ENCODE measurements at places on chromosomes 2 and 18.
A peak's percentile ranks its signal among the peaks of the same experiment; 100 is the strongest.

GRCh38 chr2:3414133-3414860 is 34.8 kb downstream of the TRAPPC12 start:
- DNase-seq: no peak

GRCh38 chr2:113216891-113217454 is 43.2 kb downstream of the PSD4 start:
- no peak for DNase-seq

DNA sequence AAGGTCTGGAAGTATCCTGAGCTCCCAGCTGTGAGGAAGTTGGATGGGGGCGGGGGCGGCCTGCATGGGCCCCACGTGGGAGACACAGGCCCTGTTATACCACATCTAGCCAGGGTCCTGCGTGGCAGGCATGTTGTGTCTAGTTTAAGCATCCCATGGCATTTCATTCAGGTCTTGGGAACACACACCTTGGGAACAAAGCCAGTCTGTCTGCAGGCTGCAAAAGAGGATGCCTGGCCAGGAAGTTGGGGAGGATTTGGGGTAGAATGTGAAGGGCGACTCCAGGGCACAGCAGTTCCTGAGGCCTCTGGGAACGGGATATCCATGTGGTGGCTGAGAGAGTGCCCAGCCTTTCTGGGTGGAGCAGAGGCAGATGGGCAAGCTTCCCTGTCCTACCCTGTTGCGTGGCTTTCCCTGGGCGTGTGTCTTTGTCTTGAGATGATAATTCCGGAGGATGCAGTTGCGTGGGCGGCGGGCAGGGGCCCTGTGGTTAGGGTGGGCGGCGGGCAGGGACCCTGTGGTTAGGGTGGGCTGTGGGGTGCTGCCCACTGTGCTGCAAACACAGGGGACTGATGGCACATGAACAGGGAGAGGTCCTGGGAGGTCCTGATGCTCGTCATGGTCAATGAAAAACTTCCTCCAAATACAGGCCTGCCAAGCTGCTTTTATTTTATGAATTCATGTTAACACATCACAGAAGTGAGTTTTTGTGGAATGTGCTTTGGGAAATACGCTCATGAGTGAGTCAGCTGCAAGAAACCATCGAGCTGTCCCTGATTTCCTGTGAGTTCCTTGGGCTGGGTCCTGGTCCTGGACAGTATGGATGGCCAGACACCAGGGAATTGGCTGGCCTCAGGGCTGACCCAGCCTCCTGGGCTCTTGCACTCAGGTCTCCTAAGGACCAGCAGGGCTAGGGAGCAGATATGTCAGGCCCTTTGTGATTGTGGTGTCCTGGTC is 90.0 kb upstream of the HS6ST1 start:
- peak; percentile 60 for DNase-seq

DNA sequence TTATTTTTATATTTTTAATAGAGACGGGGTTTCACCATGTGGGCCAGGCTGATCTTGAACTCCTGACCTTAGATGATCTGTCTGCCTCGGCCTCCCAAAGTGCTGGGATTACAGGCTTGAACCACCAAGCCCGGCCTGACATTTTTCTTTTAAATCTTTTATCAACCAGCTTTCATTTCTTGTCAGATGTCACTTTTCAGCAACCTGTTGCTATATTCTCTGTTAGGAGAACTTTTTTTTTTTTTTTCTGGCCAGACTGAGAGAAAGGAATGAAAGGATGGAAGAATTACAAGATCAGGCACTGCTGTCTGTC is 146.3 kb downstream of the TGIF1 start:
- DNase-seq: no peak

- DNase-seq: no peak
These were observed 62.8 kb downstream of the AGFG1 start for GRCh38 chr2:227534714-227535113.

- no peak for DNase-seq
These were observed 1.5 kb downstream of the TTC32 start for GRCh38 chr2:19899985-19900930.

GRCh38 chr2:21041943-21042707 is 1.7 kb downstream of the APOB start:
- no peak for DNase-seq

DNA sequence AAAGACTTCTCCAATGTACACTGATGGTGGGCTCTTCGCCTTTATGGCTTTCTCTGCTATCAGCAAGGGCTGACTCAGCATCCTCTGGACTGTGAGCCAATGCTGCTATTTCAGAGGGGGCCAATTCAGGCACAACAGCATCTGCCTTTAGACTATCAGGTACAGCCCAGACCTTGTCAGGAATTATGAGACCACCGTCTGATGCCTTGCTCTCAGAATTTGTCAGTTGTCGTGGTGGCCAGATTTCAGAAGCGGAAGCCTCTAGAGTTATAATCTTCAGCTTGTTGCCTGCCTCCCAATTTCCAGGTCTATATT is 92.7 kb downstream of the ALPK2 start:
- no peak for DNase-seq

DNA sequence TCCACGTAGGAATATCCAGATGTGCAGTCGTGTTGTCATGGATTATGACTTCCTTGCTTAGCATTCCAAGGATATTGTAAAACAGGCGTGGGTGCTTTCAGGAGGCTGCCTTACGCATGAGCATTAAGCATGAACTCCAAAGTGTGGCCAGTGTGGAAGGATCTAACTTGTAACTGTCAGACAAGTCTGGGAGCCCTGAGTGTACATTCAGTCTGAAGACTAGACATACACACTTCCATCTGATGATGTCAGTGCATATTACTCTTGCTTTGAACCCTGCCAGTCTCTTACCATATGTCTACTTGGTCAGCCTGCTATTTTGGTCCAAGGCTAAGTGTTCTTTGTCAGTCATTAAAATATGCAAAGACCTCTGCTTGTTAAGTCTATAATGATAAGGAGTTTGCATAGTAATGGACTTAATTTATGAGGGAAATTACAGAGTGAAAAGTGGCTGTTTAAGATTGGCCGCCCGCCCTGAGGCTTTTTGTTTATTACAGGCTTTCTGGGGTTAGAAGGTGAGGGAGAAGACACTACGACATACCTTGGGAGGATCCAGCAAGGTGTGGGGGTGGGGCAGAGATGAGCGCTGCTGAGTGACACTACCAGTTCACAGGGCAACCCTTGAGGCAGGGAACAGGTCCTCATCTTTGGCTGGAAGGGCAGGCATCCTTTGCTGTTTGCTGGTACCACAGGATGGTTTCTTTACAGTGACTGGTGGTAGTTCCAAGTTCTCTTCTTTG is 48.3 kb downstream of the CABLES1 start:
- DNase-seq: peak; percentile 42

DNA sequence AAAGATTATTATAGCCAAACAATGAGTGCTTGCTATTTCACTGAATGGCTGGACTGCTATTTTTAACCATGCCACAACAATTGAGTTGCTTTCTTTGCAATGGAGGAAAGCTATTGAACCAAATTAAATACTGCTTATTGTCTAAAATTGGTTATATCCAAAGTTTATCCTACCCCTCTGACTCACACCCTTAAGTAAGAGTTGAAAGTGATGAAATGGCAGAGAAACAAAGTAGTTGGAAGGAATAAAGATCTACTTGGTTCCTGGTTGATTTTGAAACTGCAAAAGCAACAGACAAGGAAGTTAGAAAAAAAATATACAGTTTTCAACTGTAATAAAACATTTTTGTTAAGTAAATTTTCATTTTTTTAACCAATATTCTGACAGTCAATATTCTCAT is 47.5 kb downstream of the EML4 start:
- peak; percentile 42 for DNase-seq

- DNase-seq: no peak
These were observed 62.5 kb downstream of the RPIA start for GRCh38 chr2:88753833-88754584.

- DNase-seq: no peak
These were observed 131.3 kb downstream of the LPIN1 start for GRCh38 chr2:11877764-11878163.

- no peak for DNase-seq
These were observed 89.4 kb upstream of the EML6 start for GRCh38 chr2:54634021-54634420.

- no peak for DNase-seq
These were observed 78.4 kb downstream of the TNS1 start for GRCh38 chr2:217924346-217924901.

GRCh38 chr2:32862269-32863055 is 84.3 kb upstream of the LTBP1 start:
- no peak for DNase-seq

GRCh38 chr2:183605440-183605839 is 481.2 kb downstream of the NUP35 start:
- DNase-seq: no peak

DNA sequence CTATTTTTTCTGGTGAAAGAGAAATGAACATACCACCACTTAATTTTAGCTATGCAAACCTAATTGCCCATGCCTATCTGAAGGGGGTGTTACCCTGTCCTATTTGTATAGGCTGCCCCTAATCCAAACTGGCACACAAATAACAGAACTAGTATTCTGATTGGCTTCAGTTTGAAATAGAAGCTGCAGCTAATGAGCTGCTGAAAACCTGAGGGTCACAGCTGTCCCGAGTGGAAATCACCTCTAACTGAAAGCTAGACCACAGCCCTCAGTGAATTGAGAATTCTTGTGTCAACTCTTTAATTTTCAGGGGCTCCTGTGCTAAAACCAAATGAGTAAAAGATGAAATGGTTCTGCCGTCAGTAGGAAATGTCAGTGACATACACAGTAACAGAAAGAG is 28.7 kb downstream of the CCDC141 start:
- no peak for DNase-seq

DNA sequence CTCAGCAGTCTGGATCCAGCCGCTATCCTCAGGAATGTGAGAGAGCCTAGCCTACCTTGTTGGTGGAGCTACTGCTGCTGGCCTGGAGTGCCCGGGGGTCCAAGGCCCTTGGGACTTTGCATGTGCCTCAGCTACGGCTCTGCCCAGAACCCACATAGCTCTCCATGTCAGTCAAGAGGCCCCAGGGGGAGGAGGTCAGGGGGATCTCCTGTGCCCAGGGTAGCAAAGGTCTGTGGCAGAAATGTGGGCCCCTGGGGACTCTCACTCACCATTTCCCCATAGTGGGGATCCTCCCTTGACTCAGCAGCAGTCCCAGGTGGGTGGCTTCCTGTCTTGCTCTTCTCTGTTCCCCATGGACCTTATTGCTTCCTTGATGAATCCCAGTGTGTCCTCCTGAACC is 342.7 kb upstream of the CHAC2 start:
- DNase-seq: no peak

DNA sequence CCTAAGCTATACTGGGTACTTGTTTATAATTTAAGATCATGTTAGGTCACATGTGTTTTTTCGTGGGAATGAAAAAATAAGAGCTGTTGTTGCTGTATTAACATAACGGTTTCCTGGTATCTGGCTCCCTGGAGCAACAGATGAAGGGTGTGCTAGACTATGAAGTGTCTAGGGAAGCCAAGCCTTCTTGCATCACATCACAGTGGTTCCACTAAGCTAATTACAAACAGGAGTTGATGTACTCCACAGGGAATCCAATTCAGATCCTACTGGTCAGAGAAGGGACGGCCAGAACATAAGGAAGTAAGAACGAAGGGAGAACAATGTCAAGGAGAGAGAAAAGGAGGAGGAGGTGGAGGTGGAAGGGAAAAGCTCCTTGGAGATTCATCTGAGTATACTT is 193.0 kb upstream of the CYP26B1 start:
- DNase-seq: no peak

DNA sequence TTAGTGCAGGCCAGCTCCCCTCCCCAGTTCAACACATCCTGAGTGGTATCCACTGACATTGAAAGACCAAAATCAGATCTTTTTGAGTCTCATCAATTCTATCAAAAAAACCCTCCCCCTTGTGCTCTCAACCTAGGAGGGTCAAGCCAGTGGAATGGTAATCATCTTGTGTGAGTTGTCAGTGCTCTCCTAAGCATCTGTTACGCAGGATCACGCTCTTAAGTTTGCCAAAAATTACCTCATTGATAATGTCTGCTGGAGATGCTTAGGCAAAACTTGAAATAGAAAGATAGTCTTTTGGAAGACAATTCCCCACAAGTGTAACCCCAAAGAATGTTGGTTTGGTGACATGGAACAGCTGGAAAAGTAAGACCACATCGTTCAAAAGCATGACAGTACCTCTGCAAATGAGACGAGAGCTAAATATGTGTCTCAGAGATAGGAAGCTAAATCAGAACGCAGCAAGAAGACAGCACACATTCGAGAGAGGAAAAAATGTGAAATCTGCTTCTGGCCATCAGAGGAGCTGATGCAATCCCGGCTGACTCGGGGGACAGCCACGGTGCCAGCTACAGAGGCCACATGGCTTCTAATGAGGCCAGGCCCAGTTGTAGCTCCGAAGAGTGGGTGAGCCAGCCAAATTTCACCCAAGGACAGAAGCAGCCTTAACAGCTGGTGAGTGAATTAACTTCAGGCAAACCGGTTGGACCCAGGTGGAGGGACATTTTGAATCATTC is 753.9 kb downstream of the RNF144A start:
- peak; percentile 10 for DNase-seq

GRCh38 chr18:35470435-35470834 is 27.3 kb downstream of the INO80C start:
- no peak for DNase-seq

DNA sequence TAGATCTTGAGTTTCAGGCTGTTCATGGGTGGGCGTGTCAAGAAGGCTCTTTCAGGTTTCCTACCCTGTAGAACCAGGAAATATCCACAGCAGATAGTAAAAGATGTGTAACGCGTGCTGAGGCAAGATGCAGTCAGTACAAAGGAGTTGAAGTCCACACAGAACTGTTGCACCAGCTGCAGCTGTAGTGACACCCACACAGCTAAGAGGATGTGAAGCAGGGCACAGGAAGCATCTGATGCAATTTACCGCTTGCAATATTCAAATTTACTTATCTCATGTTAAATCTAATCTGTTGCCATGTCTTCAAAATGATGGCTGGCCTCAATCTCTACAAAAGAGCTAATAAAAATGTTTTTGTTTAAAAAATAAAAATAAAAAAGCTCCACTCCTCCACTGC is 132.8 kb downstream of the ARHGAP15 start:
- DNase-seq: no peak

- DNase-seq: no peak
These were observed 74.8 kb upstream of the RIOK3 start for GRCh38 chr18:23378302-23378686.

DNA sequence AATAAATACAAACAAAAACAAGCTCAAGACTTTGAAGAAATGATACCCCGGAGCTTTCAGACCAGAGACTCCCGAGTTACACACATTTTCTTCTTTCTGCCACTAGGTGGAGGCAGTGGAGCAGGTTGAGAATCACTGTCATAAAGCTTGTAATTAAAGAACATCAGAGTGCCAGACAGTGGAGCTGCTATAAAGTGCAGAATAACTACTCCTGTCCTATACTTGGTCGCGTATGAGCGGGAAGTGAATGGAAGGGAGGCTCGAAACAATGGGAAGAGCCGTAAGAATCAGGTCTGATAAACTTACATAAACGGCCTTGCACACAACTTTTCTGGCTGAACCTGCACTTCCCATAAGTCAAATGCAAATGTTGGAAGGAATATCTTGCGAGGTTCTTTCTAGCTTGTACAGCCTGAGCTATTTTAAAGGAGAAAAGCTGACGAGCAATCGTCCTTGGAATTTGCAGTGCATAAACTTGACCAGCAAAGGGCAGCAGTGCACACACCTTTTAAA is 189.0 kb downstream of the RPIA start:
- DNase-seq: peak; percentile 20

GRCh38 chr18:10247021-10247741 is 207.3 kb upstream of the APCDD1 start:
- DNase-seq: no peak

- peak; percentile 62 for DNase-seq
These were observed 4.1 kb downstream of the NEMP2 start for GRCh38 chr2:190530248-190530900.
